ENCODE measurements at places on chromosomes 5 and 9.

DNA sequence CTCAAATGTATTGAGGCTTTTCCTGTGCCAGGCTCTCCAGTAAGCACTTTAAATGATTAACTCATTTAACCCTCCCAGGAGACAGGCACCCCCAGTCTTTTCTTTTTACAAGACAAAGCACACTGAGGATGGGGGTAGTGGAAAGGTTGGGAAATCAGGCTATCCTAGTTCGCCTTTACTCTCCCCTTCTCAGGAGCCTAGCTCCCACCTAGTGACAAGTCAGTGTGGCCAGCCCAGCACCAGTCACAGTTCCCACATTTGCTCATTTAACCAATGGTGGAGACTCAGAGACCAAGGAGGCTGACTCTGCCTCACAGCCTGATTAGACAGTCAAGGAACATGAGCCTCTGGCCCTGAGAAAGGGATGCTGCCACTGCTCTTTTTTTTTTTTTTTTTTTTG lies 3.5 kb downstream of the ALDH7A1 start:
- DNase-seq = no peak

DNA sequence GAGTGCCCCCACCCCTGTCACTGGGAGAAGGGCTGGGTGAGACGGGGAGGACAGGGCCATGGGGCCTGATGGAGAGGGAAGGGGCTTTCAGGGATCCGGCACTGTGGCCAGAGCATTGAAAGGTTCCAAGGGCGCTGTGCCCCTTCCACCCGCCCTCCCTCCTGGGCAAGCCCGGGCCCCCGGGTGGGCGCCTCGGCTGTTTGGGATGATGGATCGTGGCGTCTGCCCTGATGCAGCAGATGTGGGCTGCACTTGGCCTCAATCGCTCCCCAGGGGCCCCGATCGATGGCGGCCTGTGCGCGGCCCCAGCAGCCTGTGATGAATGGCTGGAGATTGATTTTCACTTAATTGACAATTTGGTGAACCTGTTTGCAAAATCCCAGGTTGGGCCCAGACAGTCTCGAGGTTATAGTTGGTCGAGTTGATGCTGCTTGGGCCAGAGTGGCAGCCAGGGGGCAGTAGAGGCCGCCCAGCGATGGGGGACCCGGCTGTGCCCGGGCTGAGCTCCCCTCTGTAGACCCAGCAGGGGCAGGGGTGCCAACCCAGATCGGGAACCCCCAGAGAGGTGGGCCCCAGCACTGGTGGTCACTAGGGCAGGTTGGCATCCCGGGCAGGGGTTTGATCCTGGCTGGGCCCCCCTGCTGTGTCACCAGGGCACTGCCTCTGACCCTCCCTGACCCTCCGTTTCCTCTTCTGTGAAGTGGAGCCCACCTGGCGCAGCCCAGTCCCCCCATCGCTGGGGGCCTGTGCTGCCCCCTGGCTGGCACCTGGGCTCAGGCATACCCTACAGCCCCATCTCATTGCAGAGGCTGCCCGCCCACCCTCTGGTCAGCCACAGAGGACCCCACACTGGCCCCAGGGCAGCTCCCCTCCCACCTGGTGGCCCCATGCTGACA lies 34.7 kb downstream of the LHX3 start:
- DNase-seq = no peak

DNA sequence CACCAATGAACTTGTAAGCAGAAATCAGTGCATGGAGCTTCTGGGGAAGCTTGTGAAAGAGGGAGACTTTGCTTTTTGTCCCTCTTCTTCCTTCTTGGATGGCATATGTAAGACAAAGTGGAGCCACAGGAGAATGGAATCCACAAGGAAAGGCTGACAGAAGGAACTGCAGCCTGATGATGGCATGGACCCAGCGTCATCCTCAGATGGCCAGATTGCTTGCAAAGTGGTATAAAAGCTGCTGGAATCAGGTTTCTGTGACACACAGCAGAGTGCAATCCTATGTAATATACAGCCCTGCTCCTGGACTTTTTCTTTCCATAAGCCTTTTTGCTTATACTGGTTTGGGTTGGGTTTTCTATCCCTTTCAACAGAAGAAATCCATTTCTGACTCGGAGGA lies 31.4 kb upstream of the SPARC start:
- peak; percentile 46 for DNase-seq

GRCh38 chr5:121962347-121962670 lies 534 bp downstream of the SRFBP1 start:
- no peak for DNase-seq

GRCh38 chr5:120644516-120644915 lies 180.4 kb downstream of the PRR16 start:
- DNase-seq = no peak

DNA sequence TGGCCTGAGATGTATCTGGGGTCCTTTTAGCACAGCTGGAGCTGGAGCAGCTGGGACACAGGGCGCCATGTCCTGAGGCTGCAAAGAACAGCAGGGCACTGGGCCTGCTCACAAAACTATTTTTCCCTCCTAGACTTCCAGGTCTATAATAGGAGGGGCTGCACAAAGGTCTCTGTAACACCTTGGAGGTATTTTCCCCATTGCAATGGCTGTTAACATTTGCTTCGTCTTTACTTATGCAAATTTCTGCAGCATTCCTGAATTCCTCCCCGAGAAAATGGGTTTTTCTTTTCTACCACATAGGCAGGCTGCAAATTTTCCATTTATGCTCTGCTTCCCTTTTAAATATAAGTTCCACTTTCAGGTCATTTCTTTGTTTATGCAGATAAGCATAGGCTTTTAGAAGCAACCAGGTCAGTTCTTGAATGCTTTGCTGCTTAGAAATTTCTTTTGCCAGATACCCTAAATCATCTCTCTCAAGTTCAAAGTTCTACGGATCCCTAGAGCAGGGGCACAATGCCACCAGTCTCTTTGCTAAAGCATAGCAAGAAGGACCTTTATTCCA lies 130.8 kb downstream of the PCSK1 start:
- DNase-seq = no peak

DNA sequence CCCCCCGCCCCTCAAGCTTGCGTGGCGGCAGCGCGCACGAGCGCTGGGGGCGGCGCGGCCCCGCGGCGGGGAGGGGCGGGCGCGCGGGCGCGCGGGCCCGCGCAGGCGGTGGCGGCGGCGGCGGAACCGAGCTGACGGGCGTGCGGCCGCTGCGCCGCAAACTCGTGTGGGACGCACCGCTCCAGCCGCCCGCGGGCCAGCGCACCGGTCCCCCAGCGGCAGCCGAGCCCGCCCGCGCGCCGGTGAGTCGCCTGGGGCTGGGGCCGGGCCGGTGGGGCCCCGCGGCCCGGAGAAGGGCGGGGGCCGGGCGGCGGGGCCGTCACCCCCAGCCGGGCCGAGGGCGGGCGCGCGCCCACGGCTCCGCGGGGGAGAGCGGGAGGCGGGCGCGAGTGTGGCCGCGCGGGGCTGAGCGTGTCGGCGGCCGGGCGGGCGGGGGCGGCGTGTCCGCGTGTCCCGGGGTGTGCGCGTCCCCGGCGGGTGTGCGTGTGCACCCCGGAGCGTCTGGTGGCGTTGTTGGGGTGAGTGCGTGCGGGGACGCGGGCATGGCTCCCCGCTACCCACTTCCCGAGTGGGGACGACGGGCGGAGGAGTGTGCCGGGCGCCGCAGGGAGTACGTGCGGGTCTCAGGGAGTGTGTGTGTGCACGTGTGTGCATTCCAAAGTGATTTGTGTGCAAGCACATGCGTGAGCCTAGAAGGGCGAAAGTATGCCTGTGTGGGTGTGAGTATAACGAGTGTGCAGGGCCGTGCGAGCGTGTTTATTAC lies at the start of gene NEK6:
Gene NEK6 (plus strand): TSS at position 106 of the 763 bp plus-strand sequence. CDS start 44,016 bp downstream, outside the sequence.
- DNase-seq = no peak

DNA sequence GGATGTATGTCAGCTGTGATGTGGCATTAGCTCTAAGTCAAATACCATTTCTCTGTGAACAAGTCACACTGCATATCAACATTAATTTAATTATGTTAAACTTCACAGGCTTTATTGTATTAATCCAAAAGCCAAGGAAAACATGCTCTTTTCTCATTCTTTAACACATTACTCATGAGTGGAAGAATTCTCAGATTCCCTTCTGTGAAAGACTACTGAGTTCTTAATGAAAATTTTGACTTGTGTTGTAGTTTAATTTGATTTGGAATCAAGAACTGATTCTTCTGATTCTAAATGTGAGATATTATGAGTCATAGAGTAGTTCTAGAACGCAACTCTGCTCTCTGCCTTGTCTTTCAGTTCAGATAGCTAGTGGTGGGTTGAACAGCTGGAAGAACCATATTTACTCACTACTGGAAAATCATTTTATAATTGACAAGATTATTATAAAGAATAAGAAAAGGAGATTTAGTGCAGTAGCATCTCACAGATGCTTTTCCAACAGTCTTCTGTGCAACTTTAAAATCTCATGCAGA lies 90.6 kb downstream of the VCAN start:
- no peak for DNase-seq

- DNase-seq = no peak
Observed at GRCh38 chr9:37969130-37969529, 65.2 kb upstream of the SLC25A51 start.

- DNase-seq = no peak
Observed at GRCh38 chr5:39765366-39765765, 340.6 kb upstream of the DAB2 start.

- DNase-seq = no peak
Observed at GRCh38 chr5:178361657-178362445, 129.2 kb upstream of the PHYKPL start.

DNA sequence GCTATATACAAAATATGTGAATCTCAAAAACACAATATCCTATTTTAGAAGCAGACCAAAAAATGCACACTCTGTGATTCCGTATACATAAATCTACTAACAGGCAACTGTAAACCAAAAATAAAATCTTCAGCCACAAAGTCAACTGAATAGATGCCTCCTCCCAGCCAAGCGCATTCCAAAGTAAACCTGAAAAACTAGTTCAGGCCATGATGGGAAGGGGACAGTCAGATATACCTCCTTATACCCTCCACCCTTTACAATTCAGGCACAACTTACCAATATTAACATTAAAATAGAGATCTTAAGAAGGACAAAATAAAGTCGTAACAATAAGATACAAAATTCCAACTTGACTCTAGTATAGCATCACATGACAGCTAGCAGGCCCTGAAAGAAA lies 1604.5 kb upstream of the NUDT12 start:
- DNase-seq = no peak

DNA sequence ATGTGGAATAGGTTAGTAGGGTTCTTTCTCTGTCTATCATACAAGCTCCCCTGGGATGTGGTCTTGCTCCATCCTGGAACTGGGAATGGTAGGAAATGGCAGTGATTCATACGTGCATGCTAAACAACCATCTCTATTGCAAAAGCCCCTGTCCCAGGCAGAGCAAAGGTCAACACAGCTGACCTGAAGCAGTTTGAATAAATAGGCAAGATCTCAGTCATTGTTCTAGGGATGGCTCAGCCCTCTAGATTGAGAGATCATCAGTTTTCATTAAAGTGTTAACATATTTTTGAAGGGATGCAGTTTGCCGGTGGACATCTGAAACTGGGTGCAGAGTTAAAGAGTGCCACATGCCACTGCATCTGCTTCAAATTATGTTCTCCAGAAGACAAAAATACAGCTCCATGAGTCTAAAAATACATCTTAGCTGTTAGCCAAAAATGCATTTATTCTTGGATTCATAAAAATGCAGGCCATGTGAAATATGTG lies 224.1 kb downstream of the ESM1 start:
- DNase-seq = peak; percentile 83

- DNase-seq = no peak
Observed at GRCh38 chr5:68529581-68529980, 314.0 kb downstream of the PIK3R1 start.

DNA sequence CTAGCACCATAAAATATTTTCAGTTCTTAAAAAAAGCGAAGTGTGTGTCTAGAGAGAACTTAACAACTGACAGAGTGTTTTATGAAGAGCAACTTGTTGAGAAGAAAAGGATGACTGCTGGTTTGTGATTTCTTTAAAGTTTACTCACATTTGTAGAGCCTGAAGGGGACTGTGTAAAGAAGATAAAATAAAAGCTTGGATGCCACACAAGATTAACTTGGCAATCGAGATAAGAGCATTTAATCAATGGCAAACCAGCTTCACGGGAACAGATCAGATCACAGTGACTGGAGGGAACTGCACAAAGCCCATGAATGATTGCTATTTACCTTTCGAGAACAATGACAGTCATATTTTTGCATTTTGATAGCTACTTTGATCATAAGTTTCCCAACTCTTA lies 2013.1 kb upstream of the CDH9 start:
- no peak for DNase-seq

GRCh38 chr9:38434853-38435252 lies 10.6 kb upstream of the IGFBPL1 start:
- DNase-seq = no peak

GRCh38 chr9:86405926-86406325 lies 51.7 kb upstream of the TUT7 start:
- peak; percentile 59 for DNase-seq

- DNase-seq = no peak
Observed at GRCh38 chr5:155103146-155103545, 89.6 kb downstream of the KIF4B start.

DNA sequence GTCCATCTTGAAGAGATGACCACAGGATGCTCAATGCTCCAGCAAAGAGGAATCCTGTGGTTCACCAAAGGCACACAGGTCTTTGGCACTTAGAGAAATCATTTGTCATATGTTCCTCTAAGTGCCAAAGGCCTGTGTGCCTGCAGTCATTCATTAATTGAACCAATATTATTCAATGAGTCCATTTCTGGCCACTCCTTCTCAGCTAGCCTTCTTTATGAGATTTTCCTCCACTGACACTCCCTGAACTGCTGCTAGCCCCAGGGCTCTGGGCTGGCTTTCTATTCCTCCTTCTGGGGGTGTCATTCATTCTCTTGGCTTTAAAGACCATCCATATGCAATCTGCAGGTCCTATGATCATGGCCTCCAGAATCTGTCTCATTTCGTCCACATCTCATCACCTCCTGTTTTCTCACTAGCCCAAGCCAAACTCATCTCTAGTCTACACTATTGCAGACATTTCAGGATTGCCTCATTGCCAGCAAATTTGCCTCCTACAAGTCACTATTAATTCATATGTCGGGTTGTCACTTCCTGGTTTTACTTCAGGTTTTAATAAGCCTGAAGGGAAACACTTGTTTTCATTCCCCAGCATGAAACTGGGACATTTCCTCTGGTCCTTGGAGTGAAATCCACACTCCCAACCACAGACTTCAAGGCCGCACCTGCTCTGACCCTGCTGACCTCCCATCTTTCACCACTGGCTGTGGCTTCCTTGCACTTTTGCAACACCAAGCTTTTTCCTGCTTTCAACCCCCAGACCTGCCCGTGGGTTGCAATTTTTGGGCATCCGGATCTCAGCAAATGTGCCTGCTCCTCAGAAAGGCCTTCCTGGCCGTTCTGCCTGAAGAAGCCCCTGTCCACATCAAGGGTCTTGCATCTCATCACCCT lies 35.1 kb downstream of the KCNIP1 start:
- DNase-seq = no peak

- no peak for DNase-seq
Observed at GRCh38 chr5:134437847-134438581, 26.3 kb upstream of the CDKN2AIPNL start.

- no peak for DNase-seq
Observed at GRCh38 chr9:124747065-124747464, 24.0 kb downstream of the NR6A1 start.

- DNase-seq = no peak
Observed at GRCh38 chr5:91898898-91899297, 515.8 kb upstream of the ARRDC3 start.
